ENCODE measurements at places on chromosomes 4 and X.
A peak's percentile ranks its signal among the peaks of the same experiment; 100 is the strongest.

DNA sequence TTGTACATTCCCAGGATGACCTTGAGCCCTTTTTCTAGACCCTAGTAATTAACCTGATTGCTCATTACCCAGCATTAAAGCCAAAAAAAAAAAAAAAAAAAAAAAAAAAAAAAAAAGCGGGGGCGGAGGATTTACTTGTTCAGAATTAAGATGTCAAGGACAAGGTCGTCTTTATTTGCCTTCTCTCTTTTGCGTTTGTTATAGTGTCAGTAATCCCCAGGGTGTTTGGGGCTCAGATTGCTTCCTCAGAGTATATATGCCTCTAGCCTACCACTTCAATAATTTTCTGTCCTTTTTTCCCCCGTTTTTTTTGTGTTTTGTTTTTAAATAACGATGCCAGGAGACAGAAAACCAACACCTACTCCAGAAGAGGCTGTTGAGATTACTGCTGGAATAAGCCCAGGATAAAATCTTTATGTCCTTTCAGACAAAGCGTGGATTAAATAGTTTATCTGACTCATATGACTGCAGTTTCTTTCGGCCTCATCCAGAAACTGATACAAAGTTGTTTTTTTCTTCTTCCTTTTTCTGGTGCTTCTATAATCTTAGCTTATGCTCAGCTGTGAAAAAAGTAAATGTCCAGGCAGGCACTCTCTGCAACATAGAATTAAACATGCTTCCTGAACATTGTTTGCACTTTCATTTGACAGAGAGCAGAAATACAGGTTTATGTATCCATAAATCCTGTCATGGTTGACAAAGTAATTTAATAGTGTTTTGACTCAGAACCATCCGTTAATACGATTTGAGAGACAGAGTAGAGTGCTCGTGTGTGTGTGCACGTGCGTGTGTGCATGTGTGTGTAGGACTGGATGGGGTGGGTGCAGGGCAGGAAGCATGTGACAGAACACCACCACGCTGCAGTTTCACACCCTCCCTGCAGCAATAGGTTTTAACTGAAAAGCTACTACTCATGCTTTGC, 138.6 kb downstream of the AFF1 start:
- DNase-seq: no peak

DNA sequence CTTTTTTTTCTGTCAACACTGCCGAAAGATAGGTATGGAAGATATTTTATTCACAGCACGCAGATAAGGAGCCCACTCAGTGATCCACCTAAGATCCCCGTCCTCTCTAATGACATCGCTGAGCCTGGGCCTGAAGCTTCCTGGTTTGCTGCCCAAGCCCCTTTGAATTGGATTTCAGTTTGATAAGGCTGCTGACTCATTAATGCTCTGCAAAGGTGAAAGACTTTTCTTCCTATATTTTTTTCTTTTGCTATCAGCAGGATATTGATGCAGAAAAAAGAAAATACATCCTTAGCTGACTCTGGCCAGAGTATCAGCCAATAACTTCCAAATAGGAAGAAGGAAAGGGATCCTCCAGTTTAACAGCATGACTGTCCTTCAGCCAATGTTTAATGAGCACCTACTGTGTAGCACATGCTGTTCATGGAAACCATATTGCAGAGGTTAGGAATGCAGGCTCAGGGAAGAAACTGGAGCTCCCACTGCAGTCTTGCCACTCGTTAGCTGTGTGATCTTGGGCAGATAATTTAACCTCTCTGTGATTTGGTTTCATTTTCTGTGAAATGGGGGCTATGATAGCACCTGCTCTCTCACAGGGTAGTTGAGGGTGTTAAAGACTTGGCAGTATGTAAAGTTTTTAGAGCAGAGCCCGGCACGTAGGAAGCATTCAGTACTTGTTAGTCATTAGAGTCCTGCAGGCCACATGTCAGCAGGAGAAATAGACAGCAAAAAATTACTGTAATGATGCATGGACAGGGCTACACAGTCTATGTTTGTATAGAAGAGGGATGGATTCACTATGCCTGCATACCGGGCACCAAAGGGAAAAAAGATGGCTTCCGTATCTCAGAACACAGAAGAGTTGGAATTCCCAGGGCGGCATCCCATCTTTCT, 39.3 kb downstream of the EVC start:
- peak; percentile 72 for DNase-seq

DNA sequence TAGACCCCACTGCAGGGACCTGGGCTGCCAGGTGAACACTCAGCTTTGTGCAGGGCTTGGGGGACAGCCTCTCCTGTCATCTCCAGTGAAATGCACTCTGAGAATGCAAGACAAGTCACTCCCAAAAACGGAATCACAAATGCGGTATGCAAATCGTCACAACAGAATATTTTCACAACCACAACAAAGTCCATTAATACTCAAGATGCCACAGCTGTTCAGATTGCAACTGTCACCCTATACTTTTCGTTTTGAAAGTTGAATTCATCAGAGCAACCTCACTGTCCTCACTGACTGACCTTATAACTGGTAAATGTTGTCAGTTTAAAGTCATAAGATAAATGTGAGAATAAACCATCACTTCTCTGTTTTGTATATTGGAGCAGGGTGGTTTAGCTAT, 16.6 kb downstream of the JAKMIP1 start:
- no peak for DNase-seq

- DNase-seq: no peak
These were observed 28.9 kb upstream of the BTC start for GRCh38 chr4:74823194-74823593.

DNA sequence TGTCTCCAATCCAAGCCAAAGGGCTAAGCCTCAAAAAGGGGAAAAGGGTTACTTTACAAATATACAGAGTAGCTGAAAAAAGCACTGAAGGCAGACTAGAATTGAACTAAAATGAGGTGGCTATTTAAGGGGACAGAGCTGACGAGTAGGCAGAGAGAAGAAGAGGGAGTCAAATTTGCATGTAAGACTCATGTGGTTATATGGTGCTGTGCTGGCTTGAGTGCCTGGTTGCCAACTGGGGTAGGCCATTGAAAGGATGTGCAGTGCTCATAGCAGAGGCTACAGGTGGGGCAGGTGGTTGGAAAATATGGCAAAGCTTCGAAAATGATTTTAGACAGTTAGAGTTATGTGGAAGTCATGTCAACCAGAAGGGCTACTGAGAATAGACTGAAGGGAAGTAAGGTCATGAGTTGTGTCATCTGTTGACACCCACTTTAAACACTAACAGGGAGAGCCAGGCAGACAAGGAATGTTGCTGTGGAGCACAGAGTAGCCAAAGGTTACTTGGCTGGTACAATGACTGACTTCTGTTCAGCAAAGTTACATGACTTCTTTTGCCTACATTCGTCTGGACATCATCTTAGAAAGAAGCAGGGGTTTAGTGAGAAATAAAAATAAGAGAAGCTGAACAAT, 1210.4 kb downstream of the ADGRL3 start:
- DNase-seq: no peak

GRCh38 chr4:80301884-80302283, 33.6 kb upstream of the CFAP299 start:
- DNase-seq: no peak

DNA sequence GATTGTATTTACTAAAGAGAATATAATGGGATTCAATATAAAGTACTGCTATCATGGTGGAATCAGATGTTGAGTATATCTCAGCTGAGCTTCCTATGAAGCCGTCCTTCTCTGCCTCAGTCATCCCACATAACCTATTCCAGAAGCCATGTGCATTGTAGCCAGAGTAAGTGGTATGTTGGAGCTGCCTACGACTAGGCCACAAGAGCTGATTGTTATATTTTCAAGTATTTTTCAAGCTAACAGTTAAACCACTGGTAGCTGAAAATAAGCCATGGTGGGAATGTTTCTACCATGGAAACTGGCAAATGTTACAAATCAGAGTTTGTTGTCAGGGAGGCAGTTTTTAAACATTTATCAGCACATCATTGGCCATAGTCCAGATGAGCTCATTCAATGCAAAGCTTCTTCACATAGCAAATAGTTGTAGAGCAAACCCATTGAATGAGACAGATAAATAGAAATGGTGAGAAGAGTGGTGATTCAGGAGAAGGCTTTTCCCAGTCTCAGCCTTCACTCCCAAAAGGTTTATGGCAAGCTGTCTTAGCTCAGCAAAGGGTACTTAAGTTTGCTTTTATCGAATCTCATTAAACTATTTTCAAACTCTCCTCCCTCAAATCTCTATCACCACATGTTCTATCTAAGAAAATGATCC, 436.4 kb downstream of the PCDH19 start:
- DNase-seq: no peak

- no peak for DNase-seq
These were observed 14.2 kb downstream of the EFNB1 start for GRCh38 chrX:68842781-68843581.

All from BJ (cell line).